Right atrium auricular region (tissue), 2 donors: ENCODE measurements at places on chromosomes 11 and 22. TPM values are rescaled to one million over a fixed set of nuclear protein-coding genes. Genes with fewer than 3 reads are reported as not detected.
A peak's percentile ranks its signal among the peaks of the same experiment; 100 is the strongest.

MRGPRX3 gene
- not detected for total RNA-seq

XKR3 gene
- total RNA-seq, result not detected

SLC2A11 gene
- 10.6 TPM for total RNA-seq

KCNQ1OT1 gene
- total RNA-seq, result 0.35 TPM

OR51B4 gene
- total RNA-seq, result not detected

- no peaks in the 10 kb centered on the region for H3K27me3 ChIP-seq
- no peak for DNase-seq
- no peaks in the 10 kb centered on the region for H3K4me1 ChIP-seq
- H3K27ac ChIP-seq, result no peak overlapping the region
Observed at GRCh38 chr11:38796281-38796680, 2198.2 kb upstream of the RAG2 start.

GRCh38 chr11:64456509-64457320, 97.8 kb downstream of the RPS6KA4 start:
- no peak overlapping the region for H3K27ac ChIP-seq
- no peaks in the 10 kb centered on the region for H3K36me3 ChIP-seq
- H3K27me3 ChIP-seq, result no peaks in the 10 kb centered on the region

NPAT gene
- total RNA-seq, result 12.7 TPM

NXPE2 gene
- 0.22 TPM for total RNA-seq

MRPL49 gene
- total RNA-seq, result 38.8 TPM

OR2AG2 gene
- total RNA-seq, result not detected

DNA sequence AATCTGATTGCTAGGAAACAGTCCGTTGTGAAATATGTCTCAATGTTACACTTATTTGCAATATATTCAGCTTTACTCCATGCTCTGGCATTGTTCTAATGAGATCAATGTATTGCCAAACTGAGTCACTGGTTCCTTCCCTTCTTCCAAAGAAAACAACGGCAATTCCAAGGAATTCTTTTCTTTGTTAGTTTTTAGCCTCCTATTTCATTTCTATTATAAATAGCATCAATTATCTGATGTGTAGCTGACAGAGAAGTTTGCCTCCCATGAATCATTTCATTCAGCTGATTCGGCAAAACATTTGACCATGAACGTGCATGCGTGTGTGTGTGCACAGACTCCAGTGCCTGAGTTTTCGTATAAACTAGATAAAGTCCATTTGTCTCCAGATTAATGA, 346.8 kb downstream of the ETS1 start:
- no peak overlapping the region for H3K27ac ChIP-seq
- H3K27me3 ChIP-seq, result no peaks in the 10 kb centered on the region
- no peak overlapping the region for H3K4me3 ChIP-seq
- peaks cover 5% of the 10 kb centered on the region for H3K4me1 ChIP-seq

DNA sequence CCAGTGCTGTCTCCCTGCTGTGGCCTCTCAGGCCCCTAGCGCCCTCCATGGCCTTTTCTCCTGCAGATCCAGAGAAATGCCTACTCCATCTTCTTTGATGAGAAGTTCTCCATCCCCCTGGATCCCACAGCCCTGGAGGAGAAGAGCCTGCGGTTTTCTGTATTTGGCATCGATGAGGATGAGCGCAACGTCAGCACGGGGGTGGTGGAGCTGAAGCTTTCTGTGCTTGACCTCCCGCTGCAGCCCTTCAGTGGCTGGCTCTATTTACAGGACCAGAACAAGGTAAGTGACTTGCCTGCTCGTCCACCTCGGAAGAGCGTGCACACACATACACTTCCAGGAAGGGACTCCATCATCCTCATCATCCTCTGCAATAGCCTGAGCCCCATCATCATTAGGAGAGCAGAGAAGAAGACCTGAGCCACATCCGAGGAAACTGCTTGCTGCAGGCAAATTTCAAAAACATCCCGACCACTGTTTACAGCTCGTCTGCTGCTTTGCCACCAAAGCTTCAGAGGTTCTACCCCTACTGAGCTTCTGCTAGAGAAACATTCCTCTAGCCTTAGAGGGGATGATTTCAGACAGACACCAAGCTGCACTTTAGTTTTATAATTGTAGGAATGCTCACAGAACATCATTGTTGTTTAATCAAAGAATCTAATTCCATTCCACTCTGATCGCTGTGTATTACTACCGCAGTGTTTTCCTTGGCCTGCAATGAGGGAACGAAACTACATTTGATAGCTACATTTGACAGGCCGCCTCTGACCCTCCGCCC, 12.9 kb upstream of the RHOD start:
- H3K4me1 ChIP-seq, result no peaks in the 10 kb centered on the region
- no peak overlapping the region for H3K4me3 ChIP-seq
- DNase-seq, result no peak
- H3K27ac ChIP-seq, result no peak overlapping the region
- H3K27me3 ChIP-seq, result no peaks in the 10 kb centered on the region

GRCh38 chr22:45908961-45909360, 68.0 kb downstream of the WNT7B start:
- H3K36me3 ChIP-seq, result no peaks in the 10 kb centered on the region
- no peak overlapping the region for H3K4me3 ChIP-seq
- no peaks in the 10 kb centered on the region for H3K27me3 ChIP-seq

EIF4G2 gene
- total RNA-seq, result 508 TPM

DNA sequence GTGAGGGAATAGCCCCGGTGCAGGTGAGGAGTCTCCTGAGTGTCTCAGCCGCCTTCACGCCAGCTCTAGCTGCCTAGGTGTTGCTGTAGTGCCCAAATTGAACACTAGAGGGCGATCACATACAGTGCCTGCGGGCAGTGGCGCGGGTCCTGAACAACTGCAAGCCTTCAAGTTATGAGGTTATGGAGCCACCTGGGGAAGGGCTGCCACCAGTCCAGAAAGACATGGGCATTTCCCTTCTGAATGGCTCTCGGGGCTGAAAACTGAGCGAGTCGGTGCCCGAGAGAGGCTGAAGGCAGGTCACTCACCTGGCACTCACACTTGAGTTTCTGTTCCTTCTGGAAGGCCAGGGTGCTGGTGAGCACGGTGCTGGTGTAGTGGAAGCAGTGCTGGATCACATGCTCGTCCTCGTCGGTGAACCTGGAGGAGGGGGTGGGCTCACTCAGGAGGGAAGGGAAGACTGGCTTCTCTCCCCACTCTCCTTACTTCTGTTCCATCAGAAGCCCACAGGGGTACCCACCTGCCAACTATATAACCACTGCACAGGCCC, 88.4 kb downstream of the PDE2A start:
- peaks cover 25% of the 10 kb centered on the region for H3K4me1 ChIP-seq
- DNase-seq, result peak; percentile 75
- H3K27ac ChIP-seq, result no peak overlapping the region
- H3K27me3 ChIP-seq, result no peaks in the 10 kb centered on the region
- no peak overlapping the region for H3K4me3 ChIP-seq

SCGB2A2 gene
- not detected for total RNA-seq

DNA sequence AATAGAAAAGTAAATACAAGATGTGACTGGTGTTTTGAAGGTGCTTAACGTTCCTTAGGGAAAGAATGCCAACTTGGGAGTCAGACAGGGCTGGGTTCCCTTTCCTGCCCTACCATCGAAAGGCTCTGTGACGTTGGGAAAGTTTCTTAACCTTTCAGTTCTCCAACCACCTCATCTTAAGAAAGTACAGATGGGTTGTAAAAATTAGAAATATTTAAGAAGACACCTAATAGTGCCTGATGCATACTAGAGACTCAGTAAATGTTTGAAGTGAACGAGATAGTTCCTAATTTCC, 1.1 kb downstream of the GTPBP1 start:
- no peak for DNase-seq
- H3K4me3 ChIP-seq, result peak overlapping the region; percentile 71
- H3K36me3 ChIP-seq, result peaks cover 6% of the 10 kb centered on the region
- peak overlapping the region; percentile 97 for H3K27ac ChIP-seq

DNA sequence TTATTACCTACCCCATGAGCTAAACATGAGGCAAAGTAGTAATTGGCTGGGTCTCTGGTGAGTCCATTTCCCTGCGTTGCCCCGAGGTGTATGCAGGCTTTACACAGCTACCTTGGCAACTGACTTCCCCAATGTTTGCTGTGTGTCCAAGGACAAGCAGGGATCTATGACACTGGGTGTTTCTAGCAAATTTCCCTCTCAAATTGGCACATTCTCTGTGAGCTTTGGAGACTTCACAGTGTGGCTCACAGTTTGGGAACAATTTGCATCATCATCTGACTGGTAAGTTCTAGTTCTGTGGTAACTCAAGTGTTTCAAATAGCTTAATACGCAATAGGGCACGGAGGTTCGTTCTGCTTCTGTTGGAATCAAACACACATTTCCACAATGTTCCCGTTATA, 12.5 kb downstream of the NNMT start:
- no peaks in the 10 kb centered on the region for H3K27me3 ChIP-seq
- no peak overlapping the region for H3K4me3 ChIP-seq
- H3K27ac ChIP-seq, result peak overlapping the region; percentile 82
- H3K4me1 ChIP-seq, result peaks cover 21% of the 10 kb centered on the region
- H3K36me3 ChIP-seq, result peaks cover 44% of the 10 kb centered on the region
- DNase-seq, result peak; percentile 76

THY1 gene
- 7.2 TPM for total RNA-seq

DNA sequence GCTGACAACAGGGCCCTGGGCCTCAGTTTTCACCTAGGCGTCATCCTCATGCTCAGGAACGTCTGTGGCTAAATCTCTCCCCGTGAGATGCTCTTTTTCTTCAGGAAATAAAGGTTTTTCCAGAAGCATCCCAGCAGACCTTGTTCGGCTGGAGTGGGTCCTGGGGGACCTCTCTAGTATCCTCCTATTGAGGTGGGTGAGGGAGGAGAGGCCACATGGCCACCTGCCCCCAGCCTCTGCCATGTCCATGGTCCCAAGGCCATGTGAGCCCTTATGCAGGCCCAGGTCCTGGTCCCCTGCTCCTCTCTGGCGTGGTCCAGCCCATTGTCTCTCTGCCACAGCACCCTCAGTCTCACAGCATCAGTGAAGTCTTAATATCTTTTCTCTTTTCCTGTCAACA, 22.0 kb downstream of the ALG12 start:
- H3K4me1 ChIP-seq, result no peaks in the 10 kb centered on the region
- no peak for DNase-seq
- H3K27me3 ChIP-seq, result no peaks in the 10 kb centered on the region

GRCh38 chr11:66617155-66617834, 865 bp downstream of the RBM14 start:
- peaks cover 7% of the 10 kb centered on the region for H3K36me3 ChIP-seq
- DNase-seq, result peak; percentile 82
- peak overlapping the region; percentile 98 for H3K27ac ChIP-seq
- H3K4me3 ChIP-seq, result peak overlapping the region; percentile 83
